ENCODE measurements at places on chromosomes 7 and 10.

DNA sequence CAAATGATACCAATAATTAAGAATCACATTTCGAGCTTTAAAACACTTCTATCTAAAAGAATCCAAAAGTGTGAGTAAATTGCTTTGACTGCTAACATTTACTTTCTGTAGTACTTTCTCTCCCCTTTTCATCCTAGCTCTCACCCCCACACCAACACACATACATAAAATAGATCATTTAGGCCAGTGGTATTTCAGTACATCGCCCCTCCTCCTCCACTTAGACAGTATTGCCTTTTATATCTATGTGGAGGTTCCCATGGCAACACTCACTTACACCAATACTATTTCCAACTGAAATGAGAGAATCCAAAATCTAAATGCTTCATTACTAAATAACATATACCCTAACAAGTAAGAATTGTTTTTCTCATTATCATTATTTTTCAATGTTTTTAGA, 58.9 kb downstream of the HIBADH start:
- no peak for DNase-seq

- no peak for DNase-seq
Observed at GRCh38 chr10:49189422-49189821, 1.2 kb upstream of the TMEM273 start.

- DNase-seq = no peak
Observed at GRCh38 chr10:92834331-92834730, 14.0 kb upstream of the EXOC6 start.

DNA sequence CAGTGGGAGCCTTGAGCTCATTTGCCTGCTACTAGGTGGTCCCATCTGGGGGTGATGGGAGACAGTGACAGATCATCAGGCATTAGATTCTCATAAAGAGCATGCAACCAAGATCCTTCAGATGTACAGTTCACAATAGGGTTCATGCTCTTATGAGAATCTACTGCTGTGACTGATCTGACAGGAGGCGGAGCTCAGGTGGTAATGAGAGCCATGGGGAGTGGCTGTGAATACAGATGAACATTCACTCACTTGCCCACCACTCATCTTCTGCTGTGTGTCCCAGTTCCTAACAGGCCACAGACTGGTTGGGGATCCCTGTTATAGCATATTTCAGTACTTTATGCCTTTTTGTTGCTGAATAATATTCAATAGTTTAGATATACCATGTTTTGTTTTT, 6.6 kb upstream of the UBE2D1 start:
- DNase-seq = no peak

DNA sequence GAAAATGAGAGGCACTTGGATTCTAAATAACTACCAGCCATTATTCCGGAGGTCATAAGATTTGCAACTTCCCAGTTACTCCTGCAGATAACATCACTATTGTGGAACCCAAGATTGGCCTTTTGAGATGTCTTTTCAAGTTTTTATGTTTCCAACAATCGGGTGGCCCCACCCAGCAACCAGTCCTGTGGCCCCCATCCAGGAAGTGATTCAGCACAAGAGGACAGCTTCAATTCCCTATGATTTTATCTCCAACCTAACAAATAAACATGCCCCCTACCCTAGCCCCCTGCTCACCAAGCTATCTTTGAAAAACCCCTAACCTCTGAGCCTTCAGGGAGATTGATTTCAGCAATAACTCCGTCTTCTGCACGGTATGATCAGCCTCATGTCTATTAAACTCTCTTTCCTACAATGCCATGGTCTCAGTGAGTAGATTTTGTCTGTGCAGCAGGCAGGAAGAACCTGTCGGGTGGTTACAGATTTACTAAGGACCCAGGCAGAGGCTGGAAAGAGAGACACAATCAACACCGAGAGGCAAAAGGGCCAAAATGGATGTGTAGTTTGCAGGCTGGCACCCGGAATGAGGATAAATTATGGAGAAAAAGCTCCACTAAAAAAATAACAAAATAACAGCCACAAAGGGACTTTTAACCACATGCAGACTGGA, 83.9 kb upstream of the UNC5B start:
- DNase-seq = no peak

- peak; percentile 53 for DNase-seq
Observed at GRCh38 chr7:122886357-122887081, at the start of gene CADPS2. TSS of gene CADPS2 (minus strand) at chr7:122886460. CDS start at chr7:122886337, 123 bp downstream.

GRCh38 chr7:107579885-107580715, at the start of gene BCAP29:
TSS of gene BCAP29 (plus strand) at chr7:107580246. CDS start at chr7:107580773, 527 bp downstream.
- no peak for DNase-seq
